Activated naive CD4-positive, alpha-beta T cell treated with Interleukin-2 at 50 U/mL for 16 hours (primary cell): ENCODE measurements at places on chromosomes 7 and 10.

GRCh38 chr7:46589286-46589685 lies 668.2 kb upstream of the IGFBP3 start:
- no peak for DNase-seq

GRCh38 chr10:37752334-37752875 lies 105.0 kb downstream of the ZNF248 start:
- DNase-seq, result no peak

GRCh38 chr10:111475720-111476119 lies 398.9 kb downstream of the ADRA2A start:
- no peak for DNase-seq

DNA sequence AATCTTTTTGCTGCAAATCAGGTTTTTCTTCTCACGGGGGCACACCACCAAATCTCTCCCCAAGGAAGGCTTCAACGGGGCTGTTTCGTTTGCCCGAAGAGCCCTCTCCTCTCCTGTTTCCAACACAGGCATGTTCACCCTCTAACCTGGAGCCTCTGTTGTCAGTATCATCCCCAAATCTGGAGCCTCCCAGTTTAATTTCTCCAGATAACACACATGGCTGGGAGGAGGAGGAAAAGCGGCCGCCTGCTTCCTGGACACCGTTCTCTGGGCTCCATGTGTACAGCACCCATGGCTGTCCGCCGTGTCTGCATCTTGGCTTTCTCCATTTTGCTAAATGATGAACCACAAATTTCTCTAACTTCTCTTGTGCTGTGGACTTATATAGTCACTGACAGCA lies 214.5 kb downstream of the DIP2C start:
- no peak for DNase-seq

DNA sequence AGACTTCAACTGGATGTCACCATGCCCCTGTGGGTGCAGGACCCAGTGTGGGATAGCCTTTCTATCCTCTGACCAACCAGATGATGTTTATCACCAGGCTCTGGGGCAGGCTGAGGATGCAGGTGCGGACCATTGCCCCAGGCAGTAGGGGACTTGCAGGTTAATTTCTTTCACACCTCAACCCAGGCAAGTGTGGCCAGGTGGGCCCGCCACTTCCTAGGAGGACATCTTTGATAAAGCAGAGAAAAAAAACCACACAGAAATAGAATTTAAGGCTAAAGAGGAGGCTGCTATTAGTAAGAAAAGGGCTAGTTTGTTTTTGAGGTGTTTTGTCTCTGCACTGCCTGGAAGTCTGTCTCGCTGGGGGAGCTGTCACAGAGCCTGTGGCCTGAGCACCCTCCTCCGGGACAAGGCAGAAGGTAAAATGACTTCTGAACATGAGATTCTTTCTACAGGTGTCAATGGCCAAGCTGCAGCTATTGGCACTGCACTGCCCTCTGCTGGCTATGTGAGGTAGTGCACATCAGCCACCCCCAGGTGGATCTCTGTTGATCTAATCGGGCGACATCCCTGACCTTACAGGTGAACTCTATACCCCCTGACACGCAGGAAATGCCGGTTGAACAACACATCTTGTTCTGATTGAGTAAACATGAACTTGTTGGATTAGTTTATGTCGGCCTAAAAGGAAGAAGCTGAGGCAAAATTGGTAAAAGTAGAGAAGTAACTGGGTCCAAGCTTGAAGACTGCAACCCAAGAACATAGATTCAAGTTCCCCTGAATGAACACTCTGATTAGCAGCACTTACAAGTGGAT lies 21.0 kb downstream of the UPP1 start:
- DNase-seq, result peak; percentile 89

- DNase-seq, result no peak
Observed at GRCh38 chr7:134875867-134876266, 96.4 kb downstream of the CALD1 start.

- DNase-seq, result peak; percentile 31
Observed at GRCh38 chr10:110802551-110803238, 69.0 kb upstream of the PDCD4 start.

DNA sequence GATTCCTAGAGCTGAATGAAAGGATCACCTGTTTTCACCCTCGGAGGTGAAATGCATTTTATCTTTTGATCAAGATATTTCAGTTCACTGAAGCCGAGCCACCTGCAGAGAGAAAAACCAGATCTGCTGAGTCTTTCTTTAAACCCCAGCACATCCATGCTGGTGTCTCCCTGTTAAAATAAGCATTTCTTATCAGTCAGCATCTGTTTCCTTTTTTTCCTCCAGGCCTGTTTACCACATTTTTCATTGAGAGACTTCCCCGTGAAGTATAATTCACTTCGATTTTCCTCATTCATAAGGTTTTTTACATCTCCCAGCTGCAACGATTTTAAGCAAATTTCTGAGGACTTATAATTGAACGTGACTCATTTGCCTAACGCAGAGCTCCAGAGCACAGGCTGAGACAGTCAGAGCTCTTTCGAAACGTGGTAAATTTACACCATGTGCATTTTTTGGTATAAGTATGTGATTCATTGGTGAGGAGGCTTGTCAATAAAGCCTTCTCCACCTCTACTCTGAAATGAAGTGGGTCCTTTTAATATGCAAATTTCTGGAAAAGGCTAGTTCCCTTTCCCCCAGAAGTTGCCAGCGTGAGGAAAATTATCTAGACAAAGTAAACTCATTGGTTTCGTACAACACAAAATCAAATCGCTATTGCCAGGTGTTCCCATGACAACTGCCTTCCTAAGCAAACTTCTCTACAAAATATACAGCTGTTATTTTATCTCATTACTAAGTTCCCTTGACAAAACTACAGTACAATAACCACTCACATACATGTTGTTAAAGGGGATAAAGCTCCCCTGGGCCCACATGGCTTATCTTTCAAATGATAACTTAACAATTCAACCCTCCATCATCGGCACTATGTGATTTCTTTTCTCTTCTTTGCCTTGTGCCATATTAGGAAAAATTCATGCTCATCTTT lies 374.8 kb upstream of the AKR1E2 start:
- no peak for DNase-seq

DNA sequence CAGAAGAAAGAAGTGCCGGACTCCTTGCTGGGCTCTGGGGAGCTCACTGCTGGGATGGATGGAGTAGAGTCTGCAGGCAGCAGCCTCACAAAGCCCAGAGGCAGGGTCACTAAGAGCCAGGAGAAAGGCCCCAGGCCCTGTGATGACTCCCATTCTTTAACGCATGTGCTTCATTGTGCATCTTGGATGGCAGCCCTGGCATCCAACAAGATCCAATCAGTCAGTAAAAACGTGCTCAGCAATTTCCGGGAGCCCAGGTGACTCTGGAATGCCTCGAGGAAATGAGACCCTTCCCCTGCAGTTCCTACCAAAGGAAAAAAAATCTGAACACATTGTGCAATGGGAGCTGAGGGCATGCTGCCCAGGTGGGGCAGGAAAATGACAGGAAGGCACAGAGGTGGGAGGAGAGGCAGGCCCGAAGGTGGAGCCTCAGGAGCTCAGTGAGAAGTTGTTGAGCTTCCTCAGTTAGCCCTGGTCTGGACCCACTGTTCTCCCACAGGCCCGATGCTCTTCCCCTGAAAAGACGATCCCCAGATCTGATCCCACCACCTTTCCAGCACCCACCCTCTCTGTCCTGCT lies 60.7 kb upstream of the TMEM72 start:
- DNase-seq, result no peak

DNA sequence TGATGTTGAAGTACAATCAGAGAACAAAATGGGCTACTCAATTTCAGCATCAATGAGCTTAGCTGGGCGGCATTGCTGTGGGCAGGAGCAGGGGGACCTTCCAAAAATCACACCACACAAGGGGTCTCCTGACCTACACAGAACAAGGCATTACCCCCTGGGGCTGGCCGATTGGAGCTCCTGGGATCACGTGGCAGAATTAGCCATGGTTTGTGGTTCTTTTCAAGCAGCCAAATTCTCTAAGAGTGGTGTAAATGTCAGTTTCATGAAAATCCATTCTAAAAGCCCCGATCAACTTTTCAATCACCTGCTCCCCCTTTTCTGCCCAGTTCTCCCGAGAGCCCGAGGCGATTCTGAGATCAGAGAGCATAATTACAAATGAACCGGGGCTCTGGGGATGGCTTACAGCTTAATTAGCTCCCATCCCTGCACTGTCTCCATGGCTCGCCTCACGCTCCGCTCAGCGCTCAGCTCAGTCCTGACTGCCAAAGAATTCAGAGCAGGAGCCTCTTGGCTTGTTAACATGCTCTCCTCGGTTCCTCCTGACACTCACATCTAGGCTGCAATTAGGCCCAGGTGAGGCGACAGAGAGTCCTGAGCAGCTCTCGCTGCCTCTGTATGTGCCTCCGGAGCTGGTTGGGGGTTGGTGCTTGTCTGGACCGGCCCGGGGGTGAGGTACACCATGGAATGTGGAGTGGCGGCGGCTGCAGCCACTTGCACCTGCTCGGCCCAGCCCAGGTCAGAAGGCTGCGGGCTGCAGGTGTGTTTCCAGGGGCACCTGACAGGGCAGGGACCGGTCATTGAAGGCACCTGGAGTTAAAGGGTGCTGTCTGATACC lies 111.8 kb downstream of the WDR11 start:
- no peak for DNase-seq

DNA sequence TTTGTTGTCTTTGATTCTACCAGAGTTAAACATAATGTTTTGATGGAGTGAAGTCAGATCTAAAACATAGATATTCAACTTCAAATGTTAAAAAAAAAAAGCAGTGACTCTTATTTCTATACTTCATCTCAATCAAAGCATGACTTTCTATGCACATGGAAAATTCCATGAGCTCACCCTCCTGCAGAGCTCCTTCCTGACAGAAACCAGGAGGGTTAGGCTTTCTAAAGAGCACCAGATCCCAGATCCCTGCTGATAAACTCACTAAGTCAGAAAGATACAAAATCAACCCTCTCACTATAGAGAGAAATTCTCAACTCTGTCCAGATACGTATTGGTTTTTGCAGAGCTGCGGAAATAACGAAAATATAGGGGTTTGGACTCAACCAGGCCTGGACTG lies 122.6 kb downstream of the FAM107B start:
- DNase-seq, result no peak

GRCh38 chr7:73521636-73522104 lies 423 bp downstream of the BAZ1B start:
- DNase-seq, result no peak

DNA sequence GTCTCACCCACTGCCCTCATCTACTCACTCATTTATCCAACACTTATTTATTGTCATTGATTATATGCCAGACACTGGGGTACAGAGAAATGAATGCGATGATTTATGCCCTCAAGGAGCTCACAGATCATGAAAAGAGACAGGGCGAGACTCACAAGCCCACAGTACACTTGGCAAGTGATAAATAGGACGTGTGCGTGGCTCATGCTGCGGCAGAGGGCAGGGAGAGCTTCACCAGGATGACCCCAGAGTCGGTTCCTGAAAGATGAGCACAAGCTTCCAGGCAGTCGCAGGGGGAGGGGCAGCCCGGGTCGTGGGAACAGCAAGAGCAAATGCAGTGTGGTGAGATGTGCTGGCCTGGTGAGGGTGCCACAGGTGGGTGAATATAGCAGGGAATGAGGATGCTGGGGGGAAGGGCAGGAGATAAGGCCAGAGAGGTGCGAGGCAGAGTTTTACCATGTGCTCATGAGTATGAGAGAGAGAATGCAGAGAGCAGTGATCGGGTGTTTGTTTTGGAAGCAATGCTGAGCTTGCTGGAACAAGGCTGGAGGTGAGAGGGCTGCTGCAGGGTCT lies 70.9 kb downstream of the ATXN7L1 start:
- DNase-seq, result no peak

GRCh38 chr7:146728141-146728540 lies 611.5 kb downstream of the CNTNAP2 start:
- DNase-seq, result no peak

DNA sequence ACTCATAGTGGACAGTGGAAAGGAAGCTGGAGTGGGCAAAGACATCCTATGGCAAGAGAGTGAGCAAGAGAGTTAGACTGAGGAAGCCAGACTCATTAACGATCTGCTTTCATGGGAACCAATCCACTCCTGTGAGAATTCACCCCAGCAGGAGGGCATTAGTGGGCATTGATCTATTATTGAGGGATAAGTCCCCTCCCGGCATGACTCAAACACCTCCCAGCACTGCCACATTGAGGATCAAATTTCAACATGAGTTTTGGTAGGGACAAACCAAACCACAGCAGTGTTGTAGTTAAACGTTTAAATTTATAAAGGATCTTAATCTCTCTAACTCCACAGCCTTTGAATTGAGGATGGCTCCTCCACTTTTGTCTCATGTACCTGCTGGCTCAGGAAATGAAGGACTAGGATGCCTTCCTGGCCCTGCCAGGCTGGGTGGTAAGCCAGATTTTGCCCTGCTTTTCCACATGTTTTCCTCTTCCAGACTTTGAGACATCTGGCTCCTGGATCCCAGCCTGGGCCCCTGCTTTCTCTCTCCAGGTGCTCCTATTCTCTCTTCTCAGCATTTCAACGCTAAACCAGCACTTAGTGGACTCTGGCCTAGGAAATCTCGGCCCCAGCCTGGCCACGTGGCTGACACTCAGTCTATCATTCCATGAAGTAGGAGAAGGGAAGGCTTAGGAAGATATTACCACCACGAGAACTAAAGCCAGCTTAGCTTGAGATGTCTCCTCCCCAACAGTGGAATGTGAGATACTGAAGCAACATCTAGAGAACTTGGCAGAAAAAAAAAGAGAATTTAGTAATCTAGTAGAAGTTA lies 96.5 kb upstream of the PIP4K2A start:
- no peak for DNase-seq

- no peak for DNase-seq
Observed at GRCh38 chr10:132746801-132747625, 38.9 kb downstream of the NKX6-2 start.

GRCh38 chr10:126243971-126244370 lies 144.3 kb downstream of the ADAM12 start:
- no peak for DNase-seq

DNA sequence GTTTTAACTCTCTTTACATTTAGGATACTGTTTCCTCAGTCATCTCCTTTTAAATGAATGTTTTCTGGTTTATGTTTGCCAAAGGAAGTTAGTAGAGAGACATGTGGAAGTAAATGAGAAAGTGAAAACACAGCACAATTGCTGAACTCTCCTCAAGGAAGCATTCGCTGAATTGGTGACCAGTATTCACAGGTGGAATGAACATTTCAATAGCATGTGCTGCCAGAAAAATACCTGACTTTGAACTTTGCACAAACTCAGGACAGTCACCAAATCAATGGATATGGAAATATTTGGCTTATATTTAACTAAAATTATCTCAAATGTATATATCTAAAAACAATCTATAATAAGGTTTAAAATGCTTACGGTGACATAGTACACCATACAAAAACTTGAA lies 28.5 kb downstream of the TSPAN12 start:
- DNase-seq, result no peak
